ENCODE measurements at places on chromosomes 1 and 21.

DNA sequence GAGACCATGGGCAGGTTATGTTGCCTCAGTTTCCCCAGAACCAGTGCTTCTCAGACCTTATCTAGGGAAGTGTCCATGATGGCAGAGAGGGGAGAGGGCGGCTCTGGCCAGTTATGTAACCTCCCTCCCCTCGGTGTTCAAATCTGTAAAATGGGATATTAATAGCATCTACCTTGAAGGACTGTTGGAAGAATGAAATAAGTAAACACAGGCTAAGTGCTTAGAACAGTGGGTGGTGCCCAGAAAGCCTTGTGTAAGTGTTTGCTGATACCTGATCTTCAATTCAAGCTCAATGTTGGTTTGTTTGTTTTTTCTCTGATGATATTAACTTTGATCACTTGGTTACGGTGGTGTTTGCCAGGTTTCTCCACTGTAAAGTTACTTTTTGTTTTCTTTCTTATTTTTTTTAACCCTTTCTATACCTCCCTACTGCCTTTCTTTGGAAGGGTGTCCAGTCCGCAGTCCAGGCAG lies 34.9 kb downstream of the EPHA2 start:
- no peak for DNase-seq

- DNase-seq, result no peak
Observed at GRCh38 chr1:77556045-77556444, 126.4 kb downstream of the ZZZ3 start.

GRCh38 chr1:11610629-11611180 lies 43.5 kb downstream of the FBXO2 start:
- DNase-seq, result no peak

GRCh38 chr1:16449065-16449464 lies 8.5 kb downstream of the NECAP2 start:
- no peak for DNase-seq

DNA sequence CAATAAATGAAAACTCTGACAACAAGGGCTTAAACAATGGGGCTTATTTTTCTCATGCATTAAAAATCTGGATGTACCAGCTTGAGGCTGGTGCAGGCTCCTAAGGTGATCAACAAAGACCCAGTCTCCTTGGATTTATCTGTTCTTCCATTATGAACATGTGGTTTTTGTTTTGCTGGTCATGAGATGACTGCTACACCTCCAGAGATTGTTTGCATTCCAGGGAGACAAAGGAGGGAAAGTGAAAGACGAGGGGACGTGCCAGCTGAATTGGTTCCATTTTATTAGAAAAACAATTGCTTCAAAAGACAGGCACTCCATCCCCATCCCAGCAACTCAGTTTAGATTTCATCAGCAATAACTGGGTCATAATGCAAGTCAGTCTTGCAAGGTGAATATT lies 90.9 kb upstream of the KCNK1 start:
- DNase-seq, result no peak

GRCh38 chr1:64397541-64397940 lies 72.4 kb upstream of the CACHD1 start:
- DNase-seq, result no peak

DNA sequence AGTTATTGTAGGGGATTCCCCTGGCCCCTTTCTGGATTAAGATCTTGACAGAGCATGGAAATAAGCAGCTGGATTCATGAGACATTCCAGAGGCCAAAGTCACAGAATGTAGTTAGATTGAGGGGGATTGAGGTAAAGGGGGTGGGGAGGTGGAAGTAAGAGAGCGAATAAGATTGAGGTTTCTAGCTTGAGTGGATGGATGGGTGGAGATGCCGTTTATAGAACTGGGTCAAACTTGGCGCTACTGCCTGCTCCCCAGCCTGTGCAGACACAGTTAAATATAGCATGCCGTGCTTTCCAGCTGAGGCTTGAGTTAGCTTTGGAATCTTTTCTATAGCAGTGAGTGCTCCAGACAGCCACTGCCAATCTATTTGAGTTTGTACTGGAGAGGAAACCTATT lies 85.7 kb downstream of the DYRK1A start:
- DNase-seq, result peak; percentile 95

DNA sequence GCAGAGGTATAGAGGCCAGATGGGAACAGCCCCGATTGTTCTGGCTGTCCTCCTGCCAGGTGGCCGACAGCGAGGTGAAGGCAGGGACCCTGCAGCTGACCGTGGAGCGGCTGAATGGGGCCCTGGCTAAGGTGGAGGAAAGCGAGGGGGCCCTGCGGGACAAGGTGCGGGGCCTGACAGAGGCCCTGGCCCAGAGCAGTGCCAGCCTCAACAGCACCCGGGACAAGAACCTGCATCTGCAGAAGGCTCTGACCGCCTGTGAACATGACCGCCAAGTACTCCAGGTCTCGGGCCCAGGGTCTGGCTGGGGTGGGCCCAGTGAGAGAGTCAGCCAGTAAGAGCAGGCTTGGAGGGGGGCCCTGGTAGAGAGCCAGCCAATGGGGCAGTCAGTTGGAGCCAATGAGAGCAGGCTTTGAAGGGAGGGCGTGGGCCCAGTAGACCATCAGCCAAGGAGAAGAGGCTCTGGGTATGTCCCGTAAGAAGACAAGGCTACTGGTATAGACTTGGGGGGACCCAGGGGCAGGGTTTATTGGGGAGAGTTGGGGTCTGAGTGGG lies 11.3 kb downstream of the MFAP2 start:
- DNase-seq, result no peak

GRCh38 chr1:26046246-26047095 lies 553 bp upstream of the SLC30A2 start:
- DNase-seq, result no peak

DNA sequence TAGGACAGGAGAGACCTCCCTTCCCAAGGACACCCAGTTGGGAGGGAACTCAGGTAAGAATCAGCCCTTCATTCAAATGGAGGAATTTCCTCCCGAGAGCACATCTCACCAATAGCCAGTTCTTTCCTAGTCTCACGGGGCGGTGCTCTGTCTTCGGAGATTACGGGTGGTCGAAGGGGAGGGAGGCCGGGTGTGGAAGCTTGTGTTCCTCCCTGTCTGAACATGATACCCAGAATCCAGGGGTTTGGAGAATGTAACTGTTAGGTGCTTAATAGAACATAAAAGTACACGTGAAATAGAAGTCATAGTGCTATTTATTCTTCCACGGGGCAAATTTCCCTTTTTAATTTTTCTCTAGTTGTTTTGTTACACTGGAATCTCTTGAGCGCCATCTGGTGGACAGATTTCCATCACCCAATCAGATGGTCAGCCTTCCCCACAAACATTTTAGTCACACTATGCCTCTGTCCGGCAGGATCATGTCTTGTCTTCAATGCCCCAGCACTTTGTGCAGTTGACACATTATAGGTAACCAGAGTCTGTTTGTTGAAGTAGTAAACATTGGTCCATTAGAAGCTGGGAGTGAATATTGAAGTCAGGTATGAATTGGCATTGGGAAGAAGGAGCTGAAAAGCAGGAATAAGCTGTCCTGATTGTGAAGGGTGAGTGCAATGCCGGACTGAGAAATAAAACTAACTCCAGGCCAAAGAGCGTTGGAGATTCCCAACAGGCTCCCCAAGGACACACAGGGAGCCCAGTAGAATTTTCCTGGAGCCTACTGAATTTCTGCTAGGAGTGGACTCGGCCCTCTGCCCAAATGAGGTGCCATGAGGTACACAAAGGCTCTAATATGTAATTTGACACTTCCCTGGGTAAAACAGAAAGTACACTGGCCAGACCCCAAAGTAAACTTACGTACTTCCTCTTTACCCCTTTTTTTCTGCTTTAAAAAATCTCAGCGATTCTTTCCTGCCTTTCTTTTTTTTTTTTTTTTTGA lies 27.6 kb upstream of the ZNF697 start:
- peak; percentile 80 for DNase-seq

GRCh38 chr21:39567180-39567972 lies 45.4 kb upstream of the B3GALT5 start:
- no peak for DNase-seq

- no peak for DNase-seq
Observed at GRCh38 chr1:39214021-39214713, 9.7 kb downstream of the MACF1 start.

DNA sequence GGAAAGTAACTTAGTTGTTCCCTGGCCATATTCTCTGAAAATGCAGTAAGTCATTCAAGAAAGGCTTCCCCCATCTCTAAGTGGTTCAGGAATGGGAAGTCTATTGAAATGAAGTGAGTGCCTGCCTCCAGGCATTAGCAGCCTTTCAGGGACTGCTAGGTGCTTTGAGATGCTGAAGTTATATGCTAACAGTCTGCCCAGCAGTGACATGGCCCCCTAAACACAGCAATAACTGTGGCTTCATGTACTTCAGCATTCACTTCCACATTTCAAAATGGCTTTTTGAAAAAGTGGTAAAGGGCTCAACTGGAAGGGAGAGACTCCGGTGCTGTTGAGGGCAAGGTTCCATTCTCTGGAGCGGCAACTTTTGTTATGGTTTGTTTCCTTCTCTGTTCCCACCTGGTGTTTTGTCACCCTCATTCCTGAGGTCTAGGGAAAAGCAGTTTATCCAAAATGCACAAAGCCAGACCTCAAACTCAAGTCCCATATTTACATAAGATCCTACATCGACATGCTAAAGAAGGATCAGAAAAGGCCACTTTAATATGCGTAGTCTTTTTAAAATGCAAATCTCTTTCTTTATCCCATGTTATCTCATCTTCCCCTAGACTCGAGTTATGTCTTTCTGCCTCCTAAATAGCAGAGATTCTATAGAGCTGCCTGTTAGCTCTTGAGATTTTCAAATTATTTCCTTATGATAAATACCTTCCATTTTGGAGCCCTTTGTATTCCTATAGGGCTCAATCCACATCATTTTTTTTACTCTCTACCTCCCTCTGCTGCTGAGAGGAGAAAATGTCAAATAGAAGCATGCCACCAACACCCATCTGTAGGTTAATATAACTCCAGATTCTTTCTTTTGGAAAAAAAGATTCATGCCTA lies 34.2 kb upstream of the LRRC8C start:
- peak; percentile 50 for DNase-seq

- no peak for DNase-seq
Observed at GRCh38 chr1:15310544-15310943, 63.5 kb downstream of the FHAD1 start.

DNA sequence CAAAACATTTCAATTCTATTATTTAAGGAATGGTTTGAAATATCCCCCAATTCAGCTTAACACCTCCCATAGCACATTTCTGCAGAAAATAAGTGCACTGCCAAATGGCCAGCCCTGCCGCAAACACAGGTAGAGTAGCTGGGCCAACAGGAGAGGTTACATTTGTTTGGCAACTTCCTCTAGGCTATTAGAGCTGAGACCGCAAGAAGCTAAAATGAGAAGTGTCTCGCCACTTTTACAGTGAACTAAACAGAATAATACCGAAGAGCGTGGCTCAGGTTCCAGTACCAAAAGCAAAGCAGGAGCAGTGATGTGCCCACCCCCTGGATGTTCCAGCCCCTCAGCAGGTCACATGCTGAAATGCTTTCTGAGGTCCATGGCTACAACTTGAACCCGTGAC lies 154.5 kb upstream of the PKN2 start:
- no peak for DNase-seq

GRCh38 chr1:53465023-53465957 lies 6.1 kb downstream of the DMRTB1 start:
- no peak for DNase-seq

DNA sequence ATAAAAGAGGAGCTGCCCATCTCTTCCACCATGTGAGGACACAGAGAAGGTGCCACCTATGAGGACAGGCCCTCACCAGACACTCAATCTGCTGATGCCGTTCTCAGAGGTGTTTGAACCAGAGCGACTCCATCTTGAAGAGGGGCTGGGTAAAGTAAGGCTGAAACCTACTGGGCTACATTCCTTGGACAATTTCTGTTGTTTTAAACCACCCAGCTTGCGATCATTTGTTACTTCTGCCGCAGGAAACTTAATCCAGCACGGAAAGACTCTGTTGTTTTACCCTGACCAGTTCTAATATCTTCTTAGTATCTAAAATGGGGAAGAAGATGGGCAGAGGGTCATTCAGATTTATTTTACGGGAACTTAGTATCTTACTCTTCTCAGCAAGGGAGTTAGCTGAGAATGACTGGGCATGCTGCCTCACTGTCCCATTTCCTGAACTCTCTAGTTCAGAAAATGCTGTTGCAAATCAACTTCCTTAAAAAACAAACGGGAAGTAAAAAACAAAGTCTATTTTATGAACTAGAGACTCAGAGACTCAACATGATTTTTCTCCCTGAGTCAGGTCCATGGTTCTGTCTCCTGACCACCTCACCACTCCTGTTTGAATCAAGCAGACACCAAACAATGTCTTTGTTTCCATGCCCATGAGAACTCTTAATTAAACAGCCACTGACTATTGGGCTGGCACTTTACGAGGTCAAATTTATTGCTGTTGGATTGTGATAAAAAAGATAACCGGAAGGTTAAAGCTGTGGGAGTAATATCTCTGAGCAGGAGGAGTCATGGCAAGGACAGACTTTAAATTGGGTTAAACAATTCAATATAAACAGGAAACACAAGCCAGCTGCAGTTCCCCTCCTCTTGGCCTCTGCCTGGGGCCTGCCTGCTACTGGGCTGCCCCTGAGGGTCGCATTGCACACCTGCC lies 23.8 kb upstream of the IFNAR1 start:
- DNase-seq, result no peak

- DNase-seq, result no peak
Observed at GRCh38 chr1:110240476-110241210, 30.5 kb downstream of the KCNC4 start.

GRCh38 chr21:19547951-19548840 lies 1144.6 kb upstream of the TMPRSS15 start:
- DNase-seq, result no peak

DNA sequence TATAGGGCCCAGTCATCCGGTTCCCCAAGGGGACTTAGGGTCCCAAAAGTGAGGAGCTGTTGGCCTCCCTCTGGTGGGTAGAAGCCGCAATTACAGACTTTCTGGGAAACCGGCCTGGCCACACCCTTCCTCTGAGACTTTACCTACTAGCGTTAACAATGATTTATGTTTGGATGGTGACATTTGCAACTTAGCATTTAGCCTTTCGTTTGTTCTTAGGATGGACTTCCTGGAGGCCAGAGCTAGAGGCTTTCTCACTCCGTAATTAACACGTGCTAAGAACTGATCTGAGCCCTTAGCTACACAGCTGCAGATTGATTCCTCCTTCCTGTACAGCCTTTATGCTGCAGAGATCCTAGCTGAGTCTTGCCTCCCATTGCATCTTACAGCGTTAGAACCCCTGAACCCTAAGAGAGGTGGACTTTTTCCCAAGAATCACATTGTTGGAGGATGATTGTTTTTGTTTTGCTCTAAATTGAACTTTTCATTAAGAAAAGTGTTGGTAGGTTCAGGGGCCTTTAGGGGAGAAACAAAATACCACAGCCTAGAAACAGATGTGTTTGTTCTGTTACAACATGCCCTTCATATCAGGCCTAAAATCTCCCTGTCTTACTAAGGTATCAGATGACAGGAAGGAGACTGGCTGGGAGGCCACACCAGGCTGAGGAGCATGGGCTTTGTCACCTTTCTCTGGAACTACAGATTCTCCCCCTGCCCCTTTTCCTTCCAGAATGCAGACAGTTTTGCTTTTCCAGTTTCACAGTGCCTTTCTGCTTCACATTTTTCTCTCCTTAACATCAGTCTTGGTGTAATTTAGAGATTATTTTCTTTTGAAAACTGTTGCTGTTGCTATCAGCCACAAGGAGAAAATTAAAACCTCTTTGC lies 1.9 kb downstream of the S100A11 start:
- peak; percentile 76 for DNase-seq
